NCI-H1930 (cell line): ENCODE measurements at places on chromosomes 5 and 9.

GRCh38 chr9:76704593-76705204 lies 59.5 kb upstream of the PCA3 start:
- peak; percentile 24 for DNase-seq

DNA sequence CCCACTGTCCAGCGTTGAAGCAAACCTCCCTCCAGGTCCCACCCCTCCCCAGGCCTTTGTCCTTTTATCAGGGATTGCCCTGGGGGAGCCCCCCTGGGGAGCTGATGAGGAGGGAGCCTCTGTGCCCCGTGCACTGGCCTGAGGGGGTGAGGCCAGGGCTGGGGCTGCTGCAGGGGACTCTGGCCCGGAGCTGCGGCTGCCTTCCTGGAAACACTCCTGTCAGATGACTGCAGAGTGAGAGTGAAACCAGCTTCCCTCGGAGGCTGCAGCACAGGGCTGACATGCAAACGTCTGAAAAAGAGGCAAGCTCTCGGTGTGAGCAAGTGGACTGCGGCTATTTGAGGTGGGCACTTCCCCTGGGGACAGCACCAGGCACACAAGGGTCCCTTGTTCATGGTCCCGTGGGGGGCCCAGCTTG lies 4.6 kb upstream of the TRAF2 start:
- DNase-seq, result no peak

- DNase-seq, result no peak
Observed at GRCh38 chr9:72903103-72903502, 49.8 kb downstream of the ALDH1A1 start.

GRCh38 chr9:134939836-134940235 lies 22.1 kb upstream of the FCN1 start:
- no peak for DNase-seq
